ENCODE measurements at places on chromosomes 6 and 20.

- H3K27ac ChIP-seq: no peak overlapping the region
- no peaks in the 10 kb centered on the region for H3K4me1 ChIP-seq
- H3K36me3 ChIP-seq: no peaks in the 10 kb centered on the region
Measured at GRCh38 chr20:13690943-13691342, 52.2 kb upstream of the TASP1 start.

DNA sequence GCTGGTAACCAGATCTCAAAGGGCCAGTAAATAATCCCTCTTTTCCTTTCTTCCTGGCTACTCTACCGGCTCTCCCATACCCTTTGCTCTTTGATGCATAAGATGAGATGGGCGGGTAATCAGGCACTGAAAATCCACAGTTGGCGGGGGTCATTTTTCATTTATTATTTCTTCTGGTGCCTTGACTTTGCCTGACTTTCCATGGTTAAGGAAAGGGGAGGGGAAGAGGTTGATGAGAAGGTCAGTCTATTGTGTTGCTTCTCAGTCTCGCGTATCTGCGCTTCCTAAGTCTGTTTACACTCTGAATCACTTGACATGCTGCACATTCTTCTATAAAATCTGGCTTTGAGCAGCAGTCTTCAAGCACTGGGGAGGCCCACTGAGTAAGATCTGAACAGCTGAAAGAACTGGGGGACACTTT, 121.1 kb upstream of the HDGFL1 start:
- H3K36me3 ChIP-seq: no peaks in the 10 kb centered on the region
- H3K27ac ChIP-seq: no peak overlapping the region
- no peaks in the 10 kb centered on the region for H3K4me1 ChIP-seq
- H3K27me3 ChIP-seq: no peaks in the 10 kb centered on the region
- H3K4me3 ChIP-seq: no peak overlapping the region

DNA sequence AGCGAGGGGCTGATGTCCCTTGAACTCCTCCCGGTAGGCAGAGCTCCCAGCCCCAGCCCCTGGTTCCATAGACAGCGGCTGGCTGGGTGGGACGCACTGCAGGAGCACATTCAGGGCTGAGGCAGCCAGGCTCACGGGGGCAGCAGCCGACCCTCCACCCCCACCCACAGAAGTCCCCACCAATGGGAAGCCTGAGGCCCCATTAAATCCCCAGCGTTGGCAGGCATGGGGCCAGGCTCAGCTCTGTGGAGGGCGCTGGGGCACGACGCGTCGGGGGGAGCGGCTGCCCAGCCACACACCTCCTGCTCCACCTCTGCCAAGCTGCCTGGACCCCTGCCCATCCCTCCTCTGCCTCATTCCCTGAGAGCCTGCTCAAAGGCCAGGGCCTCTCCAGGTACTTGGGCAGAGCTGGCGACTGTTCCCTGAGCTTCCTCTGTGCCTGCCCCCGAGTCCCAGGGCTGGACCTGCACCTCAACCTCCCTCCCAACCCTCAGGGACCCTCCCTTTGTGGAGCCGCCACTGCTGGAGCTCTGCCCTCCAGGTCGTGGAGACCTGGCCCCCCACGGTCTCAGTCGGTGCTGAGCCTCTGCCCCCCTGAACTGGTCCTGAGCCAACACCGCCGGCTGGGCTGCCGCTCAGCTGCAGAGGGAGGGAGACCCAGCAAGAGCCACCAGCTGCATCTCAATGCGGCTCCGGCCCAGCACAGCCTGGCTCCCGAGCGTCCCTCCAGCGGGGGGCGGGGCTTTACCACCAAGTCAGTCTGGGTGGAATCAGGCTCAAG, 9.1 kb downstream of the CHRNA4 start:
- peaks cover 4% of the 10 kb centered on the region for H3K27me3 ChIP-seq
- H3K4me3 ChIP-seq: no peak overlapping the region
- H3K27ac ChIP-seq: no peak overlapping the region
- H3K4me1 ChIP-seq: no peaks in the 10 kb centered on the region

GRCh38 chr20:51470907-51471411, 71.6 kb downstream of the NFATC2 start:
- peak; percentile 50 for DNase-seq
- no peaks in the 10 kb centered on the region for H3K27me3 ChIP-seq
- peaks cover 60% of the 10 kb centered on the region for H3K36me3 ChIP-seq
- H3K4me1 ChIP-seq: peaks cover 32% of the 10 kb centered on the region

- no peaks in the 10 kb centered on the region for H3K27me3 ChIP-seq
- no peaks in the 10 kb centered on the region for H3K4me1 ChIP-seq
- H3K36me3 ChIP-seq: no peaks in the 10 kb centered on the region
- no peak overlapping the region for H3K4me3 ChIP-seq
Measured at GRCh38 chr6:116948533-116949304, 71.7 kb downstream of the RFX6 start.

- peak; percentile 43 for DNase-seq
- peak overlapping the region; percentile 94 for H3K4me3 ChIP-seq
- H3K27ac ChIP-seq: peak overlapping the region; percentile 65
- peaks cover 20% of the 10 kb centered on the region for H3K4me1 ChIP-seq
- H3K36me3 ChIP-seq: peaks cover 2% of the 10 kb centered on the region
Measured at GRCh38 chr6:157323966-157324300, 614 bp upstream of the TMEM242 start.

DNA sequence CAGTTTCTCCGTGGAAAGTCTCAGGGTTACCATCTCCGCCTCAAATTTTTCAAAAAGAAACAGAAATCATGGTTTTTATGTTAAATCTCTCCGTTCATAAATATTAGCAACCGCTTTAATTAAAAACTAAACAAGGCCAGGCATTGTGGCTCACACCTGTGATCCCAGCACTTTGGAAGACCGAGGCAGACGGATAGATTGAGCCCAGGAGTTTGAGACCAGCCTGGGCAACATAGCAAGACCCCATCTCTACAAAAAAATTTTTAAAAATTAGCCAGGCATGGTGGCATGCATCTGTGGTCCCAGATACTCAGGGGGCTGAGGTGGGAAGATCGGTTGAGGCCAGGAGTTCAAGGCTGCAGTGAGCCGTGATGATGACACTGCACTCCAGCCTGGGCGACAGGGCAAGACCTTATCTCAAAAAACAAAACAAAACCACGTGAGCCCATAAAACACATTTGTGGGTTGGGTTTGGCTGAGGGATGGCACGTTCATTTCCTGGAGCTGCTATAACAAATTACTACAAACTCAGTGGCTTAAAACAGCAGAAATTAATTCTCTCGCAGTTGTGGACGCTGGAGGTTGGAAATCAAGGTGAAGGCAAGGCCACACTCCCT, 223.2 kb downstream of the ZNF217 start:
- H3K27me3 ChIP-seq: no peaks in the 10 kb centered on the region
- peaks cover 13% of the 10 kb centered on the region for H3K4me1 ChIP-seq
- no peak overlapping the region for H3K27ac ChIP-seq

GRCh38 chr6:33947916-33948594, 144.3 kb upstream of the MLN start:
- H3K36me3 ChIP-seq: no peaks in the 10 kb centered on the region
- H3K27me3 ChIP-seq: no peaks in the 10 kb centered on the region
- H3K27ac ChIP-seq: no peak overlapping the region
- no peak overlapping the region for H3K4me3 ChIP-seq
- no peak for DNase-seq
- H3K4me1 ChIP-seq: no peaks in the 10 kb centered on the region

- H3K4me3 ChIP-seq: no peak overlapping the region
- H3K4me1 ChIP-seq: no peaks in the 10 kb centered on the region
- no peak overlapping the region for H3K27ac ChIP-seq
- DNase-seq: no peak
- H3K27me3 ChIP-seq: peaks cover 28% of the 10 kb centered on the region
- H3K36me3 ChIP-seq: no peaks in the 10 kb centered on the region
Measured at GRCh38 chr20:46648903-46649649, 2.2 kb downstream of the SLC13A3 start.

GRCh38 chr6:72933233-72933632, 292.1 kb downstream of the KHDC1L start:
- H3K27ac ChIP-seq: no peak overlapping the region
- H3K36me3 ChIP-seq: peaks cover 3% of the 10 kb centered on the region
- H3K27me3 ChIP-seq: no peaks in the 10 kb centered on the region
- H3K4me3 ChIP-seq: no peak overlapping the region
- no peak for DNase-seq

DNA sequence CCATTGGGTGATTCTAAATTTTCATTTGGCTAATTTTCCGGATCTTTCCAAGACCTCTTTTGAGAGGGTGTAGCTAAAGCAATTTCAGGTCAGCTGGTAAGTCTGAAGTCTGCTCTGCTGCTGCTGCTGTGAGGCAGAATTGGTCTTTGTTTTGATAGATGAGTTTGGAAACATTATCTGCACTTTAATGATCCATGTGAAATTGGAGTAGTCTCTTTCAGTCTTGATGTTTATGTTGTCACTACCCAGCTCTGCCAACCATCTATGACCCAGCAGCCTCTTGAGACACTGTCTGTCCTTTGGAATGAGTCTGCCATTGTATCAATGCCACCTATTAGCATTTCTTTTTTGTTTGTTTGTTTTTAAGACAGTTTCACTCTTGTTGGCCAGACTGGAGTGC, 44.1 kb downstream of the TXNDC5 start:
- H3K27ac ChIP-seq: no peak overlapping the region
- DNase-seq: no peak
- no peak overlapping the region for H3K4me3 ChIP-seq
- H3K4me1 ChIP-seq: no peaks in the 10 kb centered on the region
- peaks cover 3% of the 10 kb centered on the region for H3K27me3 ChIP-seq

DNA sequence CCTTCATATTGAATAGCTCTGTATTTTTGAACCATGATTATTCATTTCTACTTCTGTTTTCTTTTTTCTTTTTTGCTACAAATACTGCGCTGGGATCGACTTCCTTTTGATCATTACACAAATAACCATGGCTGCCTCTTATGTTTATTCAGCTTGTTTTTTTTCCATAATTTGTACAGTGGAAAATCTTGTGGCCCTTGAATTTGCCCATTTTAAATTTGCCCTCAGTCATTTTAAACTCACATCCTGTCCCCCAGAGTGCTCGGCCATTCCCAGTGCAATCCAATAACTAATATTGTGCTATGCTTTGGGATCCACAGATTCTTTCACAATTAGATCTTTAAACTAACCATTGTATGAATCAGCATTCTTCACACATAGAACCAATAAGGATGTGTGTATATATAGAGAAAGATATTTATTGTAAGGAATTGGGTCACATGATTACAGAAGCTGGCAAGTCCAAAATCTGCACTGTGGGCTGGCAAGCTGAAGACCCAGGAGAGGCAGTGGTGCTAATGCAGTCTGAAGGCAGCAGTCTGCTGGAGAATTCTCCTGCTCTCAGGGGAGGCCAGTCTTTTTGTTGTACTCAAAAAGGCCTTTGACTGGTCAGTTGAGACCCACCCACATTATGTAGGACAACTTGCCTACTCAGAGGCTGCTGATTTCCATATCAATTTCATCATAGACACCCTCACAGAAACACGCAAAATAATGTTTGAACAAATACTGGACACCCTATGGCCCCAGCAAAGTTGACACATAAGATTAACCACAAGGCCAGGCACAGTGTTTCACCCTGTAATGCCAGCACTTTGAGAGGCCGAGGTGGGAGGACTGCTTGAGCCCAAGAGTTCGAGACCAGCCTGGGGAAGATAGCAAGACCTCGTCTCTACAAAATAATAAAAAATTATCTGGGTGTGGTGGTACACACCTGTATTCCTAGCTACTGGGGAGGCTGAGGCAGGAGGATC, 147.1 kb downstream of the MTHFD1L start:
- H3K36me3 ChIP-seq: peaks cover 47% of the 10 kb centered on the region
- DNase-seq: no peak
- H3K4me1 ChIP-seq: no peaks in the 10 kb centered on the region
- no peaks in the 10 kb centered on the region for H3K27me3 ChIP-seq
- no peak overlapping the region for H3K27ac ChIP-seq

DNA sequence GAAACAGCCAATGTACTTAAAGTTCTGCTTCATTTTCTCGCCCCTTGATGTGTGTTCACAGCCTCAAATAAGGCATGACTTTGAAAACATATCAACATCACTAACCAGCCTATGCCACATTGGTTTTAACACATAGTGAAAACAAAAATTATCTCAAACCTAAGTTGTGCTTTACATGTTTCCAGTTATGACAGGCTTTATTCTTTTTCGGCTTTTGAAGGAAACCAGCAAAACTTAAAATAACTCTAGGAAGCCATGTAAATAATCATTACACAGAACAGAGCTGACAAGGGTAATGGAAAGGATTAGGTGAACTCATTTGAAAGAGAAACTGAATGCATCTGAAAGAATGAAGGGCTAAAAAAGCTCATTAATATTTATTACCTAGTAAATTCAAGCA, 42.1 kb downstream of the BMP5 start:
- H3K4me3 ChIP-seq: no peak overlapping the region
- H3K36me3 ChIP-seq: no peaks in the 10 kb centered on the region
- DNase-seq: no peak
- H3K27ac ChIP-seq: no peak overlapping the region
- H3K27me3 ChIP-seq: no peaks in the 10 kb centered on the region

GRCh38 chr6:118912646-118913045, 18.7 kb downstream of the ASF1A start:
- H3K27me3 ChIP-seq: no peaks in the 10 kb centered on the region
- H3K4me1 ChIP-seq: peaks cover 6% of the 10 kb centered on the region
- no peak overlapping the region for H3K27ac ChIP-seq
- H3K36me3 ChIP-seq: peaks cover 27% of the 10 kb centered on the region
- H3K4me3 ChIP-seq: no peak overlapping the region
- no peak for DNase-seq

- peaks cover 10% of the 10 kb centered on the region for H3K4me1 ChIP-seq
- no peaks in the 10 kb centered on the region for H3K36me3 ChIP-seq
- DNase-seq: no peak
- H3K27ac ChIP-seq: no peak overlapping the region
- no peaks in the 10 kb centered on the region for H3K27me3 ChIP-seq
- no peak overlapping the region for H3K4me3 ChIP-seq
Measured at GRCh38 chr6:47631797-47632196, 66.6 kb upstream of the ADGRF4 start.

GRCh38 chr20:10565191-10565921, 108.4 kb downstream of the JAG1 start:
- peaks cover 11% of the 10 kb centered on the region for H3K4me1 ChIP-seq
- no peak for DNase-seq
- no peak overlapping the region for H3K4me3 ChIP-seq
- H3K27me3 ChIP-seq: no peaks in the 10 kb centered on the region

DNA sequence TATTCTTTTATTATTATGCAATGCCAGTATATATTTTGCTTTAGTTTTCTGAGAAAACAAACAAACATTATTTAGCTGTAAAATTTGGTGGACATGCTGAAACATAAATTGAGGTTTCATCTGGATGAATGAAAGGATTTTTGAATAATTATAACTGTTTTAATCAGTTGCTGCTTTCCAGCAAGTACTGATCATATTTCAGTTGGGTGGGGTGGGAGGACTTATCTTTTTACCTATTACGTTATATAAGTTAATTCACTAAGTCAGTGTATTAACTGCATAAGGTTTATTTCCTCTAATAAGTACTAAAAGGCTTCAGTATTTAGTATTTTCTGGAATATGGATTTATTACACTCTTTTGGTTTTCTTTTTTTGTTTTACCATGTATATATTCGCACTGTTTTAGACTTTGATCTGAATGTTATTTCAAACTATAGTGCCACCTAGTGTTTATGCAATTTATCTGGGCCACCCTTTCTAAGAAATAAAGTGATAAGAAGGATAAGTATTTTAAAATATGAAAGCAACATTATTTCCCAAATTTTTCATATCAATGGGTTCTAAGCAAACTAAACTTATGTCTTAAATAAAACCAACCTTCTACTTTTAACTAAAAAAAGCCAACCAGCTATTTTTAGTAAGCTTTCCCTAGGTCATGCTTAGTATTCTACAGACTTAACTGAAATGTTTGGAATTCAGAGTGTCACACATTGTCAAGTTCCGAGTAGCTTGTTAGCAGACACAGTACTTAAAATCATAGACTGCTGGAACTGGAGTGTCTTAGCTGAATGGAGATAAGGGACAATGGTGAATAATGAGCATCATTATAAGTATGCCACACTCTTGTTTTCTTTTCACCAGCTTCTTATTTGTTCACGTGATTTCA, 105.4 kb upstream of the MCHR2 start:
- DNase-seq: no peak
- no peaks in the 10 kb centered on the region for H3K36me3 ChIP-seq
- H3K27ac ChIP-seq: no peak overlapping the region
- H3K4me1 ChIP-seq: no peaks in the 10 kb centered on the region
- H3K4me3 ChIP-seq: no peak overlapping the region
- no peaks in the 10 kb centered on the region for H3K27me3 ChIP-seq

Measured in activated naive CD4-positive, alpha-beta T cell treated with anti-CD3 and anti-CD28 coated beads for 36 hours (primary cell).